ENCODE measurements at places on chromosomes 4 and X.
A peak's percentile ranks its signal among the peaks of the same experiment; 100 is the strongest.

- DNase-seq: peak; percentile 31
Observed at GRCh38 chr4:119678761-119679160, 50.2 kb upstream of the PDE5A start.

DNA sequence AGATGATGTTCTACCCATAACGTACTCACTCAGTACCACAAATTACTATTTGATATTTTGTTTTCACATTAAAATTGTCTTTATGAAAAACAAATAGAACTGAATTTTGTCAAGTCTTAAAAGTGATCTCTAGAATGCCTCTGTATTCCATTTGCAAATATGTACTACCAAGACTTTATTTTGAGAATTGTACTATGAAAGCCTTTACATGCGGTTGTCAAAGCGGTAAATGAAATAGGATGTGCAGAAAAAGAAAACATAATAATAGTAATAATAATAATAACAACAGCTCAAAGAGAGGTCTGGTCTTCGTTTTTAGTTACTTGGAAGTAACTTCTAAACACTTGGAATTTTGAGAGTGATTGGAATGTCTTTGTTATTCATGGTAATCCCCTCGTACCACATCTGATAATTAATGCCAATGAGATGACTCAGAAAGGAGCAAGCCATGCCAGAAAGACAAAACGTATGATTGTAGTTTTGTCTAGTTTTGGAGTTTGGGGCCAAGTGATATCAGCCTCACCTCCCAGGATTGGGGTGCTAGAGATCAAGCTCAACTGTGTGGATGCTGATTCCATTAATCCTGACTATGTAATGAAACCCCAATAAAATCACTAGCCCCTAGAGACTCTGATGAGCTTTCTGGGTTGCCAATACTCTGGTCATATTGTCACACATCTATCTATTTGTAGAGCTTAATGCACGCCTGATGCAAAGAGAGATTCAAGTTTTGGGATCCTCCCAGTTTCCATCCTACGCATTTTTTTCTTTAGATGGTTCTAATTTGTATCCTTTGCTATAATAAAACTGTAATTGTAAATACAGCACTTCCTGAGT, 20.2 kb upstream of the CTSO start:
- DNase-seq: no peak

DNA sequence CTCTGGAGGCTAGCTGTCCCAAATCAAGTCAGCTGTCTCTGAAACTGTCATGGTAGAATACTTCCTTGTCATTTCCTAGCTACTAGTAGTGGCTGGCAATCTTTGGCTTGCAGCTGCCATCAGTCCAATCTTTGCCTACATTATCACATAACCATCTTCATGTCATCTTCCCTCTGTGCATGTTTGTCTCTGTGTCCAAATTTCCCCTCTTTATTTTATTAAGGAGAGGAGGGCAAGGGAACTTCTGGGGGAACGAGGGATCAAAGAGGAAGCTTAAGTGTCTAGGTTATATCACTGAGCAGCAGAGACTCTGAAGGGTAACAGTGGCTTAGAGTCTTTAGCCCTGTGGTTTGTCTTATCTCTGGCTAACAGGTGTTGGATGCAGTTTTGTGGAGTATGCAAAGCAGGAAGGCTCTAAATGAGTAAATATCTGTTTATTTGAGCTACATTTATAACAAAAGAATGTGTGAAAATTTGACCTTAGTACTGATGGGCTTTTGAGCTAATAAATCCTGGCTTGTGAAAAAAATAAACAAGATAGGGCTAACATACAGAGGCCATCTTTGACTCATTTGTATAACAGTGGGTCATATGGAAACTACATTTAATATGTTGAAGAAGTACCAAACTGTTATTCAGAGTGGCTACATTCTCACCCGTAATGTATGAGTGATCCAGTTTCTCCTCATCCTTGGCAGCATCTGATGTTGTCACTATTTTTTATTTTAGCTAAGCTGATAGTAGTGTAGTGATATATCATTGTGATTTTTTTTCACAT, 49.4 kb upstream of the ENOX2 start:
- no peak for DNase-seq

GRCh38 chrX:81308086-81308829, 106.4 kb downstream of the SH3BGRL start:
- DNase-seq: no peak

- no peak for DNase-seq
Observed at GRCh38 chr4:176422511-176422910, 102.7 kb downstream of the SPCS3 start.

DNA sequence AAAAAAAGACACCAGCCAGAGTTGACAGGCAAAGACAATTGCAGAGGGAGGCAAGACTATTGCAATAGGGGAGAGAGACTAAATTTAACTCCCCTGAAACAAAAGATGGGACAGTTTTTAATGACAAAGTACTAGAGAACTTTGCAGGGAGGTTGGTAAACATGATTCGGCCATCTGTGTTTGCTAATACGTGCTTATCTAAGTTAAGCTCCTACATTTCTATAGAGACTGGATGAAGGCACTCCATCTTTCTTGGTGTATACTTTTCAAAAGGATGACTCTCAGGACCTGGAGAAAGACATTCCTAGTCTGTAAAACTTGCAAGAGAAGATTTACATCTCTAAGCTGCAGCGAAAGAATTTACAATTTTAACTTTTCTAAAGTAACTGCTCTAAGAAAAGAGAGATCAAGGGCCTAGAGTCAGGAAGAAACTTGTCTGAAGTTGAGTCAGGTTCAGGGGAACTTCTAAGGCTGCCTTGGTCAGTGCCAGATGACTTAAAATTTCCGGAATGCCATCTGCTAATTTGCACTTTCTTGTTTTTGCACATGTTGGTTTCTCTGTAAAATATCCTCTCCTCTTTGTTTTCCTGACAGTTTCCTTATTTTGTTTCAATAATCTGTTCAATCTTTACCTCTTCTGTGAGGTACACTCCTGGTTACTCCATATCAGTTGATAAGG, 10.6 kb downstream of the ADAM29 start:
- DNase-seq: no peak

DNA sequence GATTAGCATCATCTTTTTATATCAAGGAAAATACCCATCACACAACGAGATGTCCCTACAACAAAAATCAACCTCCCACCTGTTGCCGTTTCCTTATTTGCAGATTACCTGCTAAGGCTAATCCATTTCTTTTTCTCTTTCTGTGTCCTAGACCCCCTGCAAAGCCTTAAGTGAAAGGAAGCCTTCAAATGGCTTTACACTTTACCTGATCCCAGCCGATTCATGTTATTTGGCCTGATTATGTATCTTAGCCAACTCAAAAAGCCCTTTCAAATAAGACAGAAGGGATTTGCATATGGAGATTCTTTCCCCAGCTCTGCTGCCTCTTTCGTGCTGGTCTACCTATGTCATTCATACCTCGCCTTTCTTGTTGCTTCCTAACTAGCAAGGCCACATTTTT, 14.4 kb downstream of the ABCG2 start:
- no peak for DNase-seq

DNA sequence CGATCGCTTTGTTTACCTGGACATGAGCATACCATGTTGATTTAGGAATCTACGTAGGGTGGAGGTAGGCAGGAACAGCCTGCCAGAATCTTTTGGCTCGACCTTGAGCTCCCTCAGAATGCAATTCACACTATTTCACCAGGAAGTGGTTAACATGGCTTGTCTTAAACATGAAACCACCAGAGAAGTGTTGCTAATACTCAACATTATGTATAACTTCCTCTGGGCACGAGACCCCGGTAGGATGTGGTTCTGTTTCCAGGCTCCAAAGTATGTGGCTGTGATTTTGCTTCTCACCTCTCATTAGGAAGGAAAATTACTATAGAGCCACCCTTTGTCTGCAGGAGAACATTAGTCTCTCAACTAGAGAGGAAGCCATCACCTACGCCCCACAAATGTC, 59.0 kb upstream of the VCX3B start:
- DNase-seq: no peak

DNA sequence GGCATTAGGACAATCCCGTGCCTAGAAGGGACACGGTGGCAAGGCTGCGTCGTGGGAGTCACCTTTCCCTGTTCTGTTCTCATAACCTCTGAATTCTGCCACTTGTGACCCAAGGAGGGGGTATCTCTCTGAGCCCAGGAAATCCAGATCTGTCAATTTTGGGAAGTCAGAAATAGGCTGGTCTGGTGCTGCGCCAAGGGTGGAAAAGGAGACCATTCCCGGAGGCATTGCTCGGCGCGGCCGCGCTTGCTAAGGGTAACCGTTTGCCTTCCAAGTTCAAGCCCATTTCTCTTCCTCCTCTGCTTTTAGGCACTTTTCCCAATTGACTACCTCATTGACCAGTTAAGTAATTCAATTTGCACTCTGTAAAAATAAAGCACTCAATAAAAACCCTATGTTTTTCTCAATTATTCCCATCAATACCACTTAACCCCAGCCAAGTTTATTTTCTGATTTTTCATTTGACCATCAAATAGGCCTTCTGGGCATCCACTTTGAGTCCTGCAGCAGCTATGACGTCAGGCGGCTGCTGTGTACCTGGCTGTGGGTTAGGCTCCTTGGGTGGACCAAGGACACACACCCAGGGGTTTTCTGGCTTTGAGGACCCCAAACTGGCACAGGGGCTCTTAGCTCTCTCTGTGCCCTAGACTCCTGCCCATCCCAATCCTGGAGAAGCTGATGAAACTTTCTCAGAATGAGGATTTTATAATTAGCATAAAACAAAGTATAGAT, 12.5 kb downstream of the SORCS2 start:
- no peak for DNase-seq

DNA sequence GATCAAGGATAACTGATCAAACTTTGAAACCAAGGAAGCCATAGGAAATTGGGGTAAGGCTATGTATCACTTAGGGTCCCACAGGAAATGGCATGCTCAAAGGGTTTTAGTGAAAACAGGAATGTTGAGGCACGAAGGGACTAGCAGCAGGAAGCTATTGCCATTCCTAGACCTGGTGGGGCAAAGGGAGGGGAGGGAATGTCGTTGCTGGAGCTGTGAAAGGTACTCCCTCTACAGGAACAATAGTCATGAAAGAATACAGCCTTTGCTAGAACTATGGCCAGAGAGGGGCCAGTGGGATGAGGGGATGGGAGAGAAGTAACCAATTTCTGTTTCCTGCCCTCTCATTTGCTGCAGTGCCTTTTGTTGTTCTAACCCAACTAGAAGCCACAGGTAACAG, 11.9 kb downstream of the REPS2 start:
- no peak for DNase-seq

DNA sequence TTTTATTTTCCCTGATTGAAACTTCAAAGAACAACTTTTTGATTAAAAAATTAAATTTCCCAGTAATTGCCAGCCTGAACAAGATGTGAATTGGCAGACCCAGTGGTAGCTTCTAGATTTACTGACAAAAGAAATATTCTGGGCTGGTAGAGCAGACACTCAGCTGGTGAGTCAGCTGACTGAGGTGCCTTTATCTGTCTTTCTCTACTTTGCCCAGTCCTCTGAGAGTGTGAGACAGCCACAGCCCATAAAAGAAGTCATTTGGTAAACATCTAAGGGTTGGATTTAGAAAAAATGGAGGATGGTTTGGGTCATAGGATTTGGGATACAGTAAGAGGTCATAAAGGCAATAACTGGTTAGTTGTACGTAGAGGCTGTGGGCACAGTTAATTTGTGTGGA, 54.5 kb downstream of the CCSER1 start:
- DNase-seq: no peak

- no peak for DNase-seq
Observed at GRCh38 chr4:158807691-158808090, 38.9 kb downstream of the FNIP2 start.

GRCh38 chr4:74768857-74769525, 25.3 kb downstream of the BTC start:
- DNase-seq: peak; percentile 55

GRCh38 chrX:35444671-35445355, 353.3 kb upstream of the MAGEB16 start:
- no peak for DNase-seq

- no peak for DNase-seq
Observed at GRCh38 chrX:55695227-55696018, 22.1 kb upstream of the RRAGB start.

- no peak for DNase-seq
Observed at GRCh38 chrX:106899841-106900240, 3.3 kb downstream of the RIPPLY1 start.

GRCh38 chr4:183161630-183162029, 62.6 kb downstream of the WWC2 start:
- DNase-seq: no peak

- no peak for DNase-seq
Observed at GRCh38 chr4:7792616-7793015, 147.0 kb downstream of the AFAP1 start.

DNA sequence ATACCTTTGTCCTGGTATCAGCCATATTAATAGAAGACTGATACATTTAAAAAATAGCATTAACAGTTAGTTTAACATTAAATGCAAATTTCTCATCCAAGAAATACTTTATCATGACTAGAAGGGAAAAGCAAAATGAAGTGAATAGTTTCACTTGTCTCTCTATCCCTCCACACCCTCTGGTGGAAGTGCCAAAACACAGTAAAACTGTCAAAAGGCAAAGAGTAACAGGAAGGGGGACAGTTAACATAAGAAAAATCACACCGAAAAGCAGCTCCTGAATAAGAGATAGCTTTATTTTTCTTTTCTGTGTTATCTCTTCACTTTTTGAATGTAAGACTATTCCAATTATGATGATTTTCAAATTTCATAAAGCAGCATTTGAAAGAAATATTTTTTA, 187.2 kb downstream of the FBXW7 start:
- peak; percentile 14 for DNase-seq

- DNase-seq: no peak
Observed at GRCh38 chr4:38788317-38788716, 5.5 kb upstream of the TLR10 start.

- DNase-seq: no peak
Observed at GRCh38 chr4:183397741-183398297, 46.6 kb upstream of the CDKN2AIP start.

DNA sequence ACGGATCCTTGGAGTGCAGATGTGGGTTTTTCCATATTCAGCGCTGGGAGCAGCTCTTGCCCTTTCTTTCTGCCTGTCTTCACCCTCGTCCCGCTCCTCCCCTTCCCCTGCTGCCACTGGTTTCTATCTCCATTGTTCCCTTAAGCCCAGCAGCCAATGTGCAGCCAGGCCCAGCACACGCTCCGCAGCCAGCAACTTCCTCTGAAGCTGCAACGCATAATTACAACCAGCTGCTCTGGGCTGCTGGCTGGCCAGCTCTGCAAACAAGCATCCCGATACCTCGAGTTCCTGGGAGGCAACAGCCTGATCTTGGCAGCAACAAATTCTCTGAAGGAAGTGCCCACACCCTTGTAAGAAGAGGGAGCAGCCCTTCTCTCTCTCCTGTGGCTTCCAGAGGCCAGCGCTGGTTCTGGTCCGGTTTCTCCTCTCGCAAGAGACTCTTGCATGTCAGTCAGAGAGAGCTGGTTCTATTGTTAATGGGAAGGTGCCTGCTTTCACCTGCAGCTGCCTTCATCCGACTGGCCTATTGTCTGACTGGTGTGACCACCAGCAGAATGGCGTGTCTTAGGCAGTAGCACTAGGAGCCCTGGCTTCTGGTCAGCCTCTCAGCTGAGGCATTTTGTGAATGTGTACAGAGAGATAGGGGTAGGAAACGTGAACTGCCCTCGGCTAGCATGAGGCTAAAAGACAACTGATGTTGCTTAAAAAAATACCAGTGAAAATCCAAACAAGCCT, 83.8 kb upstream of the MAML3 start:
- peak; percentile 89 for DNase-seq
